Fibroblast of skin of abdomen (primary cell): ENCODE measurements at places on chromosomes 5 and 9.

DNA sequence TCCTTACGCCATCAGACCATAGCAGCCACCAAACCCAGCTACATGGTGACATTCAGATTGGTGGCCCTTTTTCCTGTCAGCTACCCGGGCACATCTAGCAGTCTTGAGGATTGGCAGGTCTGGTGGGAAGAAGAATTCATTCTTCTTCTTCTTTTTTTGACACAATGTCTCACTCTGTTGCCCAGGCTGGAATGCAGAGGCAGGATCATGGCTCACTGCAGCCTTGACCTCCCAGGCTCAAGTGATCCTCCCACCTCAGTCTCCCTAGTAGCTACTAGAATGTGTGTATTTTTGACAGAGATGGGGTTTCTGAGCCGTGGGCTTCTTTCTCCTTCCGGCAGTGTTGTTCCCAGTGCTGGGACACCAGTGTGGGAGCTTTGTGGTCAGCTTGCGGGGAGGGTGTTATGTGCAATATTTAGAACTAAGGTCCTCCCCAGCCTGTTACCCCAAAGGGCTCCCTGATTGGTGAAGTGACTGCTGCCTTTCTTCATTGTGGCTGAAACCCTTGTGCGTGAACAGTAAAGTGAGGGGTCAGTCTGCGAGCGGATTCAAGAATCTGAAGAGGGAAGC is 3.4 kb downstream of the NTMT1 start:
- DNase-seq = no peak

GRCh38 chr9:68844157-68844556 is 139.1 kb downstream of the PIP5K1B start:
- no peak for DNase-seq

DNA sequence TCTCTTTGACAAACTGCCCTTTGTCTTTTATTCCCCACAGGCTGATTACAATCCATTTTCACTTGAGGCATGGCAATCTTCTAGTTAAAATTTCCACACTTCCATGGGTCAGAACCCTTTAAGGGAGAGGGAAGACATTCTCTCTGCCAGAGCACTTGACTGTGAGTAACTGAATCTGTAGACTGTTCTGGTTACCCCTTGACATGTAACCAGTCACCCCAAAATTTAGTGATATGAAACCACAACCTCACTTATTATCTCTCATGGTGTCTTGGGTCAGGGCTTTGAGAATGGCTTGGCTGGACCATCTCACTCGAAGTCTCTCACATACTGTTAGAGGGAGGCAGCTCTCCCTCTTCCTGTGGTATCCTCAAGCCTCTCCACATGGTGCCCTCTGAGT is 14.0 kb downstream of the ITGA2 start:
- no peak for DNase-seq

DNA sequence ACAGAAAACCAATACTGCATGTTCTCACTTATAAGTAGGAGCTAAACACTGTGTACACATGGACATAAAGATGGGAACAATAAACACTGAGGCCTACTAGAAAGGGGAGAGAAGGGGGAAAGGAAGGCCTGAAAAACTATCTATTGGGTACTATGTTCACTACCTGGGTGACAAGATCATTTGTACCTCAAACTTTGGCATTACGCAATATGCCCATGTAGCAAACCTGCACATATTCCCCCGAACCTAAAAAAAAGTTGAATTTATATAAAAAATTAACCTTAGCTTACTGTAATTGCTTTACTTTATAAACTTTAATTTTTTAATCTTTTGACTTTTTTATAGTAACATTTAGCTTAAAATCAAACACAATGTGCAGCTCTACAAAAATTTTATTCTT is 237.6 kb upstream of the ATP10B start:
- no peak for DNase-seq

DNA sequence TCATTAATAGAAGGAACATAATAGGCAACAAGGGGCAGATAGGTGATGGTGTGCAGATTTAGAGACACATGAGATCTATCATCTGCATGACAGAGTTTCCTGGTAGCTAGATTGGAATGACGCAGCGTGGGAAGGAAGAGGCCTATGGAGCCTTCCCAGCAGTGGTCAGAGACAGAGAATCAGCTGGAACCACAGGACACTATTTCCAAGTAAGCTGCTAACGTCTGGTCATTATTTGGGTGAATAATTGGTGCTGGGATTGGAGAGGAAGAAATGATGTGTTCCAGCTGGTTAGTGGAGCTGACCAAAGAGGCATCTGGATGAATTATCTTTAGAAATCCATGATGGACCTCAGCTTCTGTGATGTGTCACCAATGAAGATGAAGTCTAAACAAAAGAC is 91.2 kb upstream of the PRR16 start:
- no peak for DNase-seq
